Stimulated activated CD8-positive, alpha-beta memory T cell treated with anti-CD3 and anti-CD28 coated beads, Interleukin-7, amount 100 ng/mL, for 24 hours (primary cell): ENCODE measurements at places on chromosomes 7 and 10.

- DNase-seq = no peak
Measured at GRCh38 chr10:122495406-122496340, 34.3 kb downstream of the HTRA1 start.

DNA sequence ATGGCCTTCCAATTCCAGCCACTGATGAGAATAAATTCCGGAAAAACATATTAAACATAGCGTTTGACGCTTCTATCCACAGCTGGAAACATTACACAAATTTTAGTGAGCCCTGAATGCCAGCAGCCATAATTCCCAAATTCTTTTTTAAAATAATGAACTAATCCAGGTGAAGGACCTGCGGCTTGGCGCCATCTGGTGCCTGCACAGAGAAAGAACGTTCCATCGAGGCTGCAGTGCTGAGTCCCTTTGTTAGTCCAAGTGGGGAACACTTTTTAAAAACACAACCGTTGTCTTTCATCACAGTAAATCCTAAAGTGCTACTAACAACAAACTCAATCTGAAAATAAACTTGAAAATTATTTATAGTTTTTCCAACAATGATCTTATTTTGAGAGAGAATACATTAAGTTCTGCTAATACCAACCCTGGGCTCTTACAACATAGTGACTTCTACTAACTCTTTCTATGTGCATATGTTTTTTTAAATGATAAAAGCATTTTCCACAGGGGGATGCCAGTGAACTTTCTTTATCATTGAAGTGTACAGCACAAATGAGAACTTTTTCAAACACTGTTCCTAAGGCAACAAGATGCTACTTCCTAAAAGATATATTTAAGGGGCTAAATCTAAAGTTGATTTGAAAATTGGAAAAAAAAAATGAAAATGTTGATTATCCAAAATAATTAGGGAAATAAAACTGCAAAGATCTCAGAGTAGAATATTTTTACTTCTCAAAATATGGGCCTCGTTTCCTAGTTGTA, 166.9 kb upstream of the RNF32 start:
- DNase-seq = peak; percentile 5

GRCh38 chr7:114806590-114807162, 115.2 kb upstream of the MDFIC start:
- DNase-seq = no peak

- DNase-seq = no peak
Measured at GRCh38 chr7:31791881-31792280, 104.9 kb downstream of the PPP1R17 start.

DNA sequence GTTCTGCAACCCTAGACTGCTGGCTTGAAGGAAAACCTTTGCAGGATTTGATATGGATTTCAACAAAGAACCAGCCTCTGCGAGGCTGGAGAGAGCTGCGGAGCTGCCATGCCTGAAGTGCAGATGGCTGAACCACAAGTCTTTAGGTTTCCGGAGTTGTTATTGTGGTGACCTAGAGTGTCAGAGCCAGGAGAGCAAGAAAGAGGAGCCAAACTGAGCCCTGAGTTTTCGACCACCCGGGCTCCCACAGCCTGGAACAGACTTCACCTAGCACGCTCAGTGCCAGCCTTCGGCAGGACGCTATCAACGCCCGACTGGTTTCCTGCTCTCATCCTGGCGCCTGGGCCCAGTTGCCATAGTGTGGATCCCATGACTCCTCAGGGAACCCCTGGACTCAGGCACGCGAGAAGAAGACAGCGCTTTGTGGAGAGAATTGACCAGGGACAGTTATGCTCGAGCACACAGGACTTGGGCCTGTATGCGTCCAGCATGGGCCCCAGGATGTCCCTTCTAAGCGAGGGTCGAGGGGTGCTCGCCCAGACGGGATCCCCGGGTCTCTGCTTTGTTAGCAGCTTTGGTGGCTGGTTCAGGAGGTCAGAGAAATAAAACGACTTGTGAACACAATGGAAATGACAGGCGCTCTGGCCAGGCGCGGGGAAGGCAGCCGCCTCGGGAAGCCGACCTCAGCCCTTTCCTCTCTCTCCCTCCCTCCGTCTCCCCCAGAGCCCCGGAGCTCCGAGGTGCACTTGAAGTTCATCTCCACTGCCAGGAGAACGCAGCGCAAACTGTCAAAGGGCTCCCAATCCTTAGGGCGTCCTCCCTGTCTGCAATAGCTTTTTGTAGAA, 1.8 kb upstream of the GAD2 start:
- DNase-seq = no peak

DNA sequence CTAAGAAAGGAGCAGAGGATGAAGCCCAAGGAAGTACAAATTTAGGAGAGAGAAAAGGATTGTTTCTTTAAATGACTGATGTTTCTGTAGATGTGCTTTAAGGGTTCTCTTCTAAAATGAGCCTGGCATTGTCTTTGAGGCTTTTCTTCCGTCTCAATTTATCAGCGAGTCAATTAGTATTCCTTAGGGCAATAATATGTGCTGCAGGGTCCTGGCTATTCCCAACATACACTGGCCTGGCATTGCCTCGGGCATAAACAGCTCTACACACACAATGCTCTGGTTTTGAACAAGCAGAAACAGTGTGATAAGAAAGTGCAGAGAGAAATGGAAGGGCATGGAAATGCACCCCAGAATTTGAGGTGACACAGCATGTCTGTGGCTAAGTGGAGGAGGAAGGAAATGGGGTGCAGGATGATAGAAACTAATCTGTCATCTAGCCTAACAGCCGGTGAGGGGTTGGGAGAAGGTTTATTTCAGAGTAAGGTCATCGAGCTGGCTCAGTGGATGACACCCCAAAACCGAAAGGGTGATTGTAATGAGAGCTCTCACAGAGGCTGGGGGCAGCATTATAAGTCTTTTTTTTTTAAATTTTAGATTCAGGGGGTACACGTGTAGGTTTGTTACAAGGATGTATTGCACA, 67.5 kb upstream of the ARHGAP21 start:
- no peak for DNase-seq

DNA sequence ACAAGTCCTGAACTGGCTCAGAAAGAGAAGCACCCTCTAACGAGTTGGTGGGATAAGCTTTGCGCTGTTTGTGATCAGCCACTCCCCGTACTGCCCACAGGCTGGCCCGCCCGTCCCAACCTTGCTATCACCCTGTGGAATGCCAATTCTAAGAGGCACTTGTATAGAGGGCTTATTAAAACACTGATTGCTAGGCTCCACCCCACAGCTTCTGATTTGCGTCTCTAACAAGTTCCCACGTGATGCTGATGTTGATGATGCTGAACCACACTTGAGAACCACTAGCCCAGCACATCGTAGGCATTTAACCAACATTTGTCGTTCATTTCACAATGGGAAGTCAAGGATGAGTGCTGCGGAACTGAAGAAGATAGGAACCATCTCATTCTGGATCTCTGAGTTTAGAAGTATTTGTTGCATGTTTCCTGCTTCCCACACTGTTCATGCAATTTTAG, 12.7 kb upstream of the GSAP start:
- no peak for DNase-seq

DNA sequence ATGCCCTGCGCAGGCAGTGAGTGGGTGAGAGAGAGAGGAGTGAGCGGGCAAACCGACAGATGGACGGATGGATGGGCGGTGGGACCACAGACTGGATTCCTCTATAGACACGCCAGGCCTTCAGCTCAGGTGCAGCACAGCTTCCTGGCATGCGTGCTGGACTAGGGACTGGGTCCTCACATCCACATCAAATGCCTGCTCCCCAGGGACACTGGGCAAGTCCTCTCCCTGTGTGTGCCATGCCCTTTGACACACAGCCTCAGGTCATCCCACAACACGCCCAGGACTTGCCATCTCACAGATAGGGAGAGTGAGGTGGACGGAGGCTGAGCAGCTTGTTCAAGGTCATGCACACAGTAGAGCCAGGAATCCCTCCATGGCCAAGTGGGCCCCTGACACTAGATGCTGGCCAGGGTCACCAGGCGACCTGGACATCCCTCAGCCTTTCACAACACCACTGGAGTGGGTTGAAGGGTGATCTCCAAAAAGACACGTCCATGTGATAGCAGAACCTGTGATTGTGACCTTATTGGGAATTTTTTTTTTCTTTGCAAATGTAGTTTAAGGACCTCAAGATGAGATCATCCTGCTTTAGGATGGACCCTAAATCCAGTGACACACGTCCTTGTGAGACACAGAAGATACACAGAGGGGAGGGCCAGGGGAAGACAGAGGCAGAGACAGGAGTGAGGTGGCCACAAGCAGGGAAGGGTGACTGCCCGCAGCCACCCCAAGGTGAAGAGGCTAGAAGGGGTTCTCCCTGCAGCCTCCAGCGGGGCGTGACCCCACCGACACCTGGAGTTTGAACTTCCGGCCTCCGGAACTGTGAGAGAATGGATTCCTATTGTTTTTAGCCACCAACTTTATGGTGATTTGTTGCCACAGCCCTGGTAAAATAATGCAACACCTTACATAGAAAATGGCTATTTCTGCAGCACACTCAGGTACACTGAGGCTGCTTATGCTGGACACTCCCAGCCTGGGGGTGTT, 155.0 kb upstream of the CHST15 start:
- no peak for DNase-seq
